ENCODE measurements at places on chromosomes 3 and 15.

DNA sequence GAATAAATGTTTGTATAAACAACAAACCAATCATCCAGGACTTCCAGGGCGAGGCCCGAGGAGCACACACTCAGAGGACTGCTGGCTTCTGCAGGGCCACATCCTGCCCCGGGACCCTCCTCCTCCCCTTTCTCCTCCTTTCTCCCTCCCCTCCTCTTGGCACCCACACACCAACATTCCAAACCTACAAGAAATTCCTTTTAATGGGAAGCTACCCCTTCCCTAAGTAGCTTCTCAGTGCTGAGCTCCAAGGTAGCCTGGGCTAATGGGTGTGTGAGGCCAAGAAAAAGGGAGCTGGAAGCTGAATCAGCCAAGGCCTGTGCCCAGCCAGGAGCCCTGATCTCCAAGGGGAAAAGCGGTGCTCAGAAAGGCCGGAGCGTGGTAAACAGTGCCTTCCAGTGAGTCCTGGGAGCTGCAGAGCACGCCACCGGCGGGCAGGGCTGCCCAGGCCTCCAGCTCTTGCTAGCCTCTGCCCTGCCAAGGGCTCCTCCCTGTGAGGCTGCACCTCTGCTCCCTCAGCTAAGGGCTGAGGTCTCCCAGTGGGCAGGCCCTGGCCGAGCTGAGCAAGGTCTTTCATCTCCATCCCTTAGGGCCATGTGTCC is 3.9 kb downstream of the ITIH3 start:
- no peak for DNase-seq

GRCh38 chr3:155079746-155080487 is at the start of gene MME:
TSS of gene MME (plus strand) at chr3:155080319. CDS start at chr3:155084168, 3,849 bp downstream.
- no peak for DNase-seq

GRCh38 chr3:127068871-127069270 is 86.0 kb downstream of the PLXNA1 start:
- no peak for DNase-seq

DNA sequence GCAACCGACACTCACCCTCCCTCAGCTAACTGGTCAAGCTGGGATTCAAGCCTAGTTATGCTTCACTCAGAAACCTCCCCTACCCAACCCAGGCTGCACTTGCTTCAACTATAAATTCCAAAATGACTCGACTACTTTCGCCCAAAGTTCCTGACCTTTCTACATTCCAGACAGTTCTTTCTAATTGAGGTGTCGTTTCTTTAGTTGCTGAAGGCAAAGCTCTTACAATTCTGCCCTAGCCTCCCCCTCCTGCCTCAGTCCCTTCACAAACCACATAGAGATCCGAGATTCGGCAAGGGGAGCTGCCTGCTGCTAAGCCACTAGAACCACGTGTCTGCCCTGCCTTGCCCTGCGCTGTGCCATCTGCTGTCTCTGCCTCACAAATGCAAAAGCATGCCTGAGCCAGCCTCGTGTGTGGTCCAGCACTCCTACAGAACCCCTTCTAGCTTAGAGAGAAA is 74.7 kb upstream of the SH3GL3 start:
- no peak for DNase-seq

- no peak for DNase-seq
These were observed 3.4 kb downstream of the THBS1 start for GRCh38 chr15:39584266-39584659.

GRCh38 chr3:125147491-125147820 is 65.1 kb downstream of the SLC12A8 start:
- DNase-seq = no peak

DNA sequence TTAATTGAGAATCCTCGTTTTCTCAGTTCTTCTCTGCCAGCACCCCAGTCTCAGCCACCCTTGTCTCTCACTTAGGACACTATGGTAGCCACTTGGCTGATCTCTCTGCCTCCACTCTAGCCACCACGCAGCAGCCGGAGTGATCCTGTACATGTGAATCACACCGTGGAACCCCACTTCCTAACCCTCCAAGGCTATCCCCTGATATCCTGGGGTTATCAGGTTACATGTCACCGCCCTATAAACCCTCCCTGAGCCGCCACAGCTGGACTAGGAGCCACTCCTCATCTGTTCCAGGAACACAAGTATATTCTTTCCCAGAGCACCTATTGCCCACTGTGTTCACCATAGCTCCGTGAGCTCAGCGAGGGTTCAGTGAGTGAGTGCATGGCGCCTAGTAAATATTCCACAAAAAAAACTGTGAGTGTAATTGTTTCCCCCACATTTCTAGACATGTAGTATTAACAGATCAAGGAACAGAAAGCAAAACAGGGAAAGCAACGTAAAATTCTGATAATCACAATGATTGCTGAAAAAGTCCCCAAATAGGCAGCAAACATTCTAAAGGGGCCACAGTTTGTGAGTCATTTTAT is 661 bp upstream of the PARP14 start:
- DNase-seq = no peak

- DNase-seq = no peak
These were observed 41.9 kb upstream of the SLC41A3 start for GRCh38 chr3:126125781-126126251.

DNA sequence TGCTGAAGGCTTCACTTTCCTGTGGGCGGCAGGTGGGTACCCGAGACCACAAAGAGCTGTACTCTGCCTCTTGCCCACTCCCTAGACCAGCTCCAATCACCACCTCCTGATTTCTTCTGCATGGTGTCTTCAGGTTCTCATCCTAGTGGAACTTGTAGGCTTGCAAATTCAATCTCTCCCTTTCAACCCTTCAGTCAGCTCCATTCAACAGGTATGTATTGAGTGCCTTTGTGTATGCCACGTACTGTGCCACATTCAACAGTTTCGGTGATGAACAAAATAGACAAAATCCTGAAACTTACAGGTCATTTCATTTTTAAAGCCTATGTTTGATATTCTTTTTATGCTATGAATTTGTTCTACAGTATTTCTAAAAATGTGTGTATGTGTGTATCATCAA is 5.4 kb upstream of the CLDN11 start:
- no peak for DNase-seq

All from stimulated activated CD8-positive, alpha-beta memory T cell treated with anti-CD3 and anti-CD28 coated beads, Interleukin-4, amount 100 ng/mL, for 1 hour (primary cell).